ENCODE measurements at places on chromosomes 1 and 21. TPM values are rescaled to one million over a fixed set of nuclear protein-coding genes. Genes with fewer than 3 reads are reported as not detected.

Gene GJA9
- 0.09 TPM for total RNA-seq

Gene ZNF670
- total RNA-seq, result 2.0 TPM

Gene SERTAD4
- 16.7 TPM for total RNA-seq

Gene KPRP
- total RNA-seq, result not detected

Gene LMO4
- 47.1 TPM for total RNA-seq

Gene TDRD10
- total RNA-seq, result not detected

Gene AGMAT
- total RNA-seq, result 1.4 TPM

Gene CYP4A11
- total RNA-seq, result not detected

Gene H3-3A
- 164 TPM for total RNA-seq

Data from fibroblast of the aortic adventitia (primary cell).